Parietal lobe (tissue), 2 donors: ENCODE measurements at places on chromosomes 5 and 9. TPM values are rescaled to one million over a fixed set of nuclear protein-coding genes. Genes with fewer than 3 reads are reported as not detected.

Gene IL33
- total RNA-seq, result 12.8 TPM

Gene HAND1
- not detected for total RNA-seq

Gene FAM151B
- 22.2 TPM for total RNA-seq

Gene CRB2
- 7.2 TPM for total RNA-seq

Gene LCN2
- total RNA-seq, result not detected

Gene CDH6
- 52.0 TPM for total RNA-seq

Gene PRRX2
- total RNA-seq, result not detected

Gene GCNT4
- 0.94 TPM for total RNA-seq

Gene PCDHGB6
- total RNA-seq, result 35.4 TPM

Gene INSL4
- not detected for total RNA-seq

Gene PTPRD
- total RNA-seq, result 658 TPM

Gene PIP5K1B
- 7.8 TPM for total RNA-seq

Gene DOCK2
- 6.3 TPM for total RNA-seq

Gene MEF2C
- total RNA-seq, result 1,487 TPM

Gene PFN3
- 1.6 TPM for total RNA-seq

Gene FOXD4
- 0.31 TPM for total RNA-seq

Gene ACOT12
- total RNA-seq, result 5.0 TPM

Gene KCNMB1
- total RNA-seq, result not detected

Gene ICE1
- 68.2 TPM for total RNA-seq

Gene FGF10
- 1.3 TPM for total RNA-seq

Gene SLC36A2
- not detected for total RNA-seq

Gene TYRP1
- 0.31 TPM for total RNA-seq

Gene ADAMTSL2
- 3.8 TPM for total RNA-seq

Gene MOB3B
- total RNA-seq, result 20.7 TPM

Gene IFNB1
- not detected for total RNA-seq
